ENCODE measurements at places on chromosomes 3 and 15.

- DNase-seq: peak; percentile 29
These were observed 23.8 kb downstream of the ITGA11 start for GRCh38 chr15:68407886-68408881.

DNA sequence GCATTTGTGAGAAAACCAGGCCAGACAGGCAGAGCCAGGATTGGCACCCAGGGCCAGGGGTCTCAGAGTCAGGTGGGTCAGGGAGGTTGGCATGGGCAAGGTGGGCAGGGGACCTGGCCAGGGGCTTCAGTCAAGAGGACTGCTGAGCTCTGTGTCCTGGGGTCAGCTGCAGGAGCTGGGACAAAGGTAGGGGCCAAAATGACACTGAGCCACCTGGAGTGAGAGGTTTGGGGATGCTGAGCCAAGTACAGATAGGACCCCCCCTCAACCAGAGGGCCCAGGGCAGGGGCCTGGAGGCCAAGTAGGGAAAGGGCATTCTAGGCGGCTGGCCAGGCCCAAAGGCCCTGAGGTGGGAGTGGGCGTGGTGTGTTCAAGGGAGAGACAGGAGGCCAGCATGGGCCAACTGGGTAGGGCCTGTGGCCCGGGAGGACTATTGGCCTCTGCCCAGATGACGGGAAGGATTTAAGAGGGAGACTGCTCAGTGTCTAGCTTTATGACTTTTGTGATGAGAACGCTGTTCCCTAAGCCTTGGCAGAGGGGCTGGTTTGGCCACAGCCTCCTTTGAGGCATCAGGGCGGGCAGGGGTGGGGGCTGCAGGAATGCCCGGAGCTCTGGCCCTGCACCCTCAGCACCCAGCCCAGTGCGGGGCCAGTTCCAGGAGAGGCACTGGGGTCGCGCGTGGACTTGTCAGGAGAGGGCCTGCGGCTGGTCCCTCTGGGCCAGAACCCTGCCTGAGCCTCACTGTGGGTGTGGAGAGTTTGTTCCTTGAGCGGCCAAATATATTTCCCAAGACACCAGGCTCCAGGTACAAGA, 3.1 kb downstream of the CFAP100 start:
- DNase-seq: no peak

DNA sequence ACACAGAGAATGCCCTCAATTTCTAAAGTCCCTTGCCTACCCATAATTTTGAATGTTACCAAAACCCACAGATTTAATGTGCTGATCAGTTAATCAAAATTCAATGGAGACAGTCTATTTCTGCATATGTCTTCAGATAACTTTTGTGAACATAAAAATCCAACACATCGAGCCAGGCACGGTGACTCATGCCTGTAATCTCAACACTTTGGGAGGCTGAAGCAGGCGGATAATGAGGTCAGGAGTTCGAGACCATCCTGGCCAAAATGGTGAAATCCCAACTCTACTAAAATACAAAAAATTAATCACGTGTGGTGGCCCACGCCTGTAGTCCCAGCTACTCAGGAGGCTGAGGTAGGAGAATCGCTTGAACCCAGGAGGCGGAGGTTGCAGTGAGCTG, 49.3 kb downstream of the PEAK1 start:
- no peak for DNase-seq

GRCh38 chr15:48963524-48964113, at the start of gene SHC4:
TSS of gene SHC4 (minus strand) at chr15:48963919. CDS start at chr15:48963015, 904 bp downstream.
- peak; percentile 85 for DNase-seq

DNA sequence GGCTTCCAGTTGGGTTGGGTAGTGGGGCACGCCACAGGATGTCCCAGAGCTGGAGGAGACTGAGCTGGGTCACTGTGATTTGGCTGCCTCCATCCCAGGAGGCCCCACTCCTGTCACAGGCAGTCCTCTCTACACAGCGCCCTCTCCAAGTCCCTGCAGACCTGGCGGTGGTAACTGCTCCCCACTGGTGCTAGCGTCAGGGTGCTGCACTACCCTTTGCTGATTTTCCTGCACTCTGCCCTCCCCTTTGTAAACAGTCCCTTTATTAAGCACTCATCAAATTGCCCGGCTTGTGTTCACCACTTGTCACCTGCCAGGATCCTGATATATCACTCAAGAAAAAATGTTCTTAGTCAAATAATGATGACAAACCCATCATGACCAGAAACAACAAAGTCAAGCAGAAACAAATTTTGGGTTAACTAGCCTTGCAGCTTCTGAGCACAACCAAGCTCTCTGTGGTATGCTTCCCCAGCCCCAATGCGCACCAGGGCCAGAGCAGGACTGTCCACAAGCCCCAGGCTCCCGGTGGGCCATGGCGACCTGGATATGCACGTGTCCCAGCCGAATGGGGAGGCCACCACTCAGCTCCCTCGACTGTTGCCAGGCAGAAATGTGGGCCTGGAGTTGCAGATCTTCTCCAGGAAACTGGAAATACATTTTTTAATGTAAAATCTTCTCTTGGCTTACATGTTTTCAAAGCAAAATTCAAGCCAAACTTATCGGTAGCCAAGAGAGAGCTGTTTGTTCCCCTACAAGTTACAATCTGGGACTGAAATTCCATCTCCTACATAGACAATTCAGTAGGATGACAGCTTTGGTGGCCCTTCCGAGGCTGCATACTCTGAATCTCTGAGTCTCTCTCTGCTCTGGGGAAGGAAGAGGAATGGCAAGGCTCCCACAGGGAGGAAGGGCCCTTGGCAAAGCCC, 24.5 kb downstream of the MEGF11 start:
- DNase-seq: no peak

DNA sequence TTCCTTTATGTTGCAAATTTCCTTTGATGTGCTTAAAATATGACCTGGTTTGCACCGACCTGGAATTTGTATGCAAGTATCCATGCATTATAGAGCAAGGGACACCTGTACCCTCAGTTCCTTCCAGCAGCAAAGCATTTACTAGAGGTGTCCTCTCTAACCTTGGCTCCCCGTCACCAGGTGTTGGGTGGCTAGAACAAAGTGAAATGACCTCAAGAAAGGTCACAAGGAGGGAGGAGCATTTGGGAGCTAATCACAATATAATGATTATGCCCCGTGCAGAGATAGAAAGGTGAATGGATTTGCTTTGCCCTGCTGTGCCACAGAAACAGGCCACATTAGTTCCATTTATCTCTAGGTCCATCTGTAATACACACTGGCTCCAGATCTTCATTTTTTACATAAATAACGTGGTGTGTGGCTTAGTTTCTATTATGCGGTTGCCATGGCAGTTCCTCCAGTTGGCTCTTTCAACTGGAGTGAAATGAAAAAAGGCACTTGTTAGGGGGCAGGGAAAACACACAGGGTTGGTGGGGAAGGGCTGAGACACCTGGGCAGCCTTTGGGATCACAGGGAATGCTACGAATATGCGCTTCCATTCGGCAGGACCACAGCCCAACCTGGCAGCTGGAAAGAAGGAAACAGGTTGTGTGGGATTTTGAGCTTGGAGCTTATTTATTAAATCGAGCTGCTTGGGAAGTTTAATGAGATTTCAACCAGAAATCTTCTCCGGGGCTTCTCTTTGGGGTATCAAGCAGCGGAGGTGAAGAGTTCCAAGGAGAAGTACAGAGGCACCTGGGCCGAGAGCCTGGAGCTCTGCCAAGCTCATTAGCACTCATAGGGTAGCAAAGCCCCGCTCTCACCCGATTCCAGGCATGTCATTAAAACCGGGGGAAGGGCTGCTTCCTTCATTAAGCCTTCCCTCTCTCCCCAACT, 233.5 kb upstream of the ST8SIA2 start:
- DNase-seq: peak; percentile 43

DNA sequence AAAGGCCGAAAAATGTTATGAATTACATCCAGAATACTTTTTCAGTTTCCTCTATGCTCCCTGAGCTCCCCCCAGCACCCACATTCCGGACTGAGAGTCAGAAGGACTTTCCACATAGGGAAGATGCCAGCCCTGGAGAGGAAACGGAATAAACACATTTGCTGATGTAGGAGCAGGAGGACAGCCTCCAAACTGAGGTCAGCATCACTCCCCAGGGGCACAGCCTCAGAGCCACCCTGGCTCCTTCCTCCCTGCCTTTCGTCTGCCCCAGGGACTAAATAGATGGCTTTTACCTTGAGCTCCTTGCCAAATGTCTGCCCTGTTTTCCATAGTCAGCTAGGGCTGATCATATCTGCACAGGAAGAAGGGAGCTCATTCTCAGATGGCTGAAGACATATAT, 22.6 kb upstream of the SLCO2A1 start:
- peak; percentile 17 for DNase-seq

DNA sequence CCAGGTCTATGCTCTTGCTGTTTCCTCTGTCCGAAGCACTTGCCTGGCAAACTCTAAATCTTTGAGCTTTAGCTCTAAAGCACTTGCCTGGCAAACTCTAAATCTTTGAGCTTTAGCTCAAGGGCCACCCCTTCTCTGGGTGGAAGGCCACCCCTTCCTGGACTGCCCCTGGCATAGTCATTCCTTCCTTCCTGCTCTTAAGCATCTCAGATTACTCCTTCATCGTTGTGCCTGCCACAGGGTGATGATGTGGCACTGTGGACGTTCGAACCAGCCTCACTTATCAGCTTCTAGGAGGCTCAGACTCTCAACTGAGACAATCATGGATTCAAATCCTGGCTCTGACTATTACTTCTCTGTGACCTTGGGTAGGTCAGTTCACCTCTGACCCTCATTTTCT, 10.5 kb upstream of the CRABP1 start:
- DNase-seq: no peak

DNA sequence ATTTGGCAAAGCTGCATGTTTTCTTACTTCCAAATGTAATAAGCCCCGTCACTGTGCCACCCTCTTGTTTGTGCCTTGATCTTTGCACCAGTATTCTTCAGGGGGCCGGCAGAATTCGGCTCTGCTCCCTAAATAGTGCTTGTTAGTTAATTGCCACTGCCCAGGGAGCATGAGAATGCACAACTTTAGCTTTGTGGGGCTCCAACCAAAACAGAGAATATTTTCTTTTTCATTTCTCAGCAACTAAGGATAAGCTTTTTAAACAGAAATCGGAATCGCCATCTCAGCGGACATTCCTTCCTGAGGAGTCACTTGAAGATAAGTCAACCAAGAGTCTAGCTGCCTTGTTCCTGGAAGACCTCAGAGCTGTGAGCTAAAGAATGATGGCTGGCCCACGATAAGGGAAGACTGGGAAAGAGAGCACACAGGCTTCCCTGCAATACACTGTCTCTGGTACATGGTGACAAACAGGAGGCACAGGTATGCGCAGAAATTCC, 106.0 kb downstream of the LRIG1 start:
- DNase-seq: peak; percentile 72

DNA sequence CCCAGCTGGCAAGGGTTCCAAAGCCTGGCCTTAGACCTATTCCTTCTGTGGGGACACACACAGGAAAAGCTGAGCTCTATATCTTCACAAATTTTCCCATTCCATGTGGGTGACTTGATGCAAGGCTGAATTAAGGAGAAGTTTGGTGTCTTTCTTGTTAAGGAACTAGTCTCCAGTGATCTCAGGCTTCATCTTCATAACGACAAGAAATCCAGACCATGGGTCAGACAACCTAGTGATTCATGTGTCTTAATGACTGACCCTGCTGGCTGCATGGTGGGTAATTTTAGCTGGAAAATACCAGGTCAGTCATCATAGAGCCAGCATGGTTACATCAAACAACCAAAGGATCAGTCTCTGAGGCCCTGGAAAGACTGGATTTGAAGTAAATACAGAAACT, 112.7 kb upstream of the SLC4A7 start:
- DNase-seq: peak; percentile 67

DNA sequence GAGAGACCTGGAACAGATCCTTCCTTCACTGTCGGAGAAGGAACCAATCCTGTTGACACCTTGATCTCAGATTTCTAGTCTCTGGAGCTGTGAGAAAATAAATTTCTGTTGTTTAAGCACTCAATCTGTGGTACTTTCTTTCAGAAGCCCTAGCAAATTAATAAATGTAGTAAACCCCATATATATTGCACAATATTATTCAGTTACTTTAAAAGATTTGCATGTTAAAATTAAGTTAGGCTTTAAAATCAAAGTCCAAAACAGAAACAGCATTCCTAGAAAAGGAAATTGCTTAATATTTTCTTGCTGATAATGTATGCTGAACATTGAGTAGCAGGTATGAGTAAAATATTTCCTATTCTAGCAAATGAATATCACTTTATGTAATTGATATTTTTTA, 113.2 kb downstream of the LEKR1 start:
- no peak for DNase-seq

- no peak for DNase-seq
These were observed 25.1 kb upstream of the PROK2 start for GRCh38 chr3:71810056-71810455.
